ENCODE measurements at places on chromosomes 6 and 20.

GRCh38 chr20:14334306-14334930 is 3.0 kb downstream of the FLRT3 start:
- peak; percentile 63 for DNase-seq

DNA sequence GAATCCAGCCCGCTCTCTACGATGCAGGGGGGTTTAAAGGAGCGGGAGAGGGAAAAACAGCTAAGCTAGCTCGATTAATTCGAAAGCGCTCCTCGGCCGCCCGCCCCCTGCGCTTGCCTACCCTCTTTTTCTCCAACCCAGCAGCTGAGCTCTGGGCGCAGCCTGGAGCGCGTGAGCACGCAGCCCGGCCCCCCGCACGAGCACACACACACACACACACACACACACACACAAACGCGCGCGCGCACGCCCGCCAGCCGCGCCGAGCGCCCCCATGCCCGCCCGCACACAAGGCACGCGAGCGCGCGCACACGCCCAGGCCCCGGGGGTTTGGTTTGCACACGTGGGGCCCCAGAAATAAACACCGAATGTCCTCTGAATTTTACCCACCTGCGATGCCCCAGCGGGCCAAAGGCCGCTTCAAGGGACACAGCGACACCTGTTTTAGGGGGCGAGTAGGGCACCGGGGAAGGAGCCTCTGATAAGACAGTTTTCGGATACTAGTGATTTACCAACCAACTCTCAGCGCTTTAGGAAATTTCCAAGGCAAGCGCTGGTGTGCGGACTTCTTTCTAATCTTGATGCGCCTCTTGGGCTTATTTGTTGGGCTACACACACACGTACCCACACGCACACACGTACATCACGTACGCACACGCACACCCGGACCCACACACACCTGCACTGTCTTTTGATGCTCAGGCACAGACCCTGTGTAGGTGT is 802 bp upstream of the NRN1 start:
- peak; percentile 82 for DNase-seq

GRCh38 chr20:10555865-10556308 is 117.9 kb downstream of the JAG1 start:
- no peak for DNase-seq

- DNase-seq: no peak
These were observed 2.0 kb upstream of the TP53RK start for GRCh38 chr20:46691196-46691595.

GRCh38 chr6:82980086-82980485 is 85.6 kb downstream of the UBE3D start:
- no peak for DNase-seq
